NCI-H526 treated with DMSO at 0.1 percent for 48 hours (cell line): ENCODE measurements at places on chromosomes 6 and 20.
A peak's percentile ranks its signal among the peaks of the same experiment; 100 is the strongest.

- DNase-seq: no peak
Observed at GRCh38 chr6:160253714-160254113, 4.9 kb downstream of the SLC22A2 start.

DNA sequence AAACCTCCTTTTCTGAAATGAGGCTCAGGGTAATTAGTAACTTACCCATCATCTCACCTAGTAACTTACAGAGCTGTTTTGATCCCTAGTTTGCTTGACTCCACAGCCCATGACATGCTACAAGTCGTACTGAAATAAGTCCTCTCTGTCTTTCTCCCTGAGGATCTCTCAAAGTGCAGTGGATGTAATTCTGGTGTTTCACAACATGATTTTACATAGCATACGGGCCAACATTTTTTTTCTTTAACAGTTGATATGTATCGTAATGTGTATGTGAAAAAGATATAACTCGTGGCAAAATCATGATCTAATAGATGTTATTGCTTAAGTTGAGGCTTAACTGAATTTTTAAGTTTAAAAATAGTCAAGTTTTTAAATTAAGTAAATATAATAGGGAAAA lies 45.0 kb downstream of the TSHZ2 start:
- DNase-seq: no peak

GRCh38 chr6:129469070-129469662 lies 240.8 kb downstream of the ARHGAP18 start:
- no peak for DNase-seq

DNA sequence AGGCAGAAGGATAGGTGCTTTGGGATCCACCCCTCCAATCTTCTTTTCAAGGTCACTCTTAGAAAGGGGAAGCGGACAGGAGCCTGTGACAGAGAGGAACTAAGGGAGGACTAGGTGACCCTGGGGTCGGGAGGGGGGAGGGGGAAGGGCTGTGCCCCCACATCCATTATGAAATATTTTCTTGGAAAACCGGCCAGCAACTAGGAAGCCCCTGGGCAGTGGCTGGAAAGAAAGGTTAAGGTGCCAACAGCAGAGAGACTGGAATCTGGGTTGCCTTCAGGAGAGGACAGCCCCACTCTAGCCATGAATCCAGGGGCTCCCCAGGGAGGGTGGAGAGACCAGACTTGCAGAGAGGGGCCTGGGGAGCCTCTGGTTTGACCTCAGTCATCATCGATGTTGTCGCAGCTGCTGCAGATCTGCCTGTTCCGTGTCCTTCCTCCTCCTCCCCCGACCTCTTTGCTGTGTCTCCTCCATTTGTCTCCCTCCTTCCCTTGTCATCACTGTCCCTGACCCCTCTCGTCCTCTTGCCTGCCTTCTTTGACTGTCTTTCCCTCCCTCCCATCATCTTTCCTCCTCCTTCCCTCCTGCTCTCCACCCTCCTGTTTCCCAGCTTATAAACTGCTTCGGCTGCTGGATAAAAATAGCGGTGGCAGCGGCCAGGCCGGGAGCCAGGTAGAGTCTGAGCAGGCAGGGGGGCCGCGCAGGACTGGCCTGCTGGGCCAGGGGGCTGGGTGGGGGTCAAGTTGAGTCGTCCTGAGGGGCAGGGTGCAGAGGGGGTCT lies 3.2 kb downstream of the SLC29A1 start:
- no peak for DNase-seq

GRCh38 chr20:51456511-51457509 lies 85.7 kb downstream of the NFATC2 start:
- DNase-seq: no peak

- peak; percentile 36 for DNase-seq
Observed at GRCh38 chr6:39666706-39667489, 58.3 kb downstream of the KIF6 start.

GRCh38 chr6:116564921-116565872 lies 6.1 kb upstream of the RWDD1 start:
- DNase-seq: no peak

GRCh38 chr6:2782825-2783187 lies 17.6 kb downstream of the WRNIP1 start:
- DNase-seq: no peak

GRCh38 chr20:2914160-2914559 lies 40.9 kb downstream of the PTPRA start:
- peak; percentile 41 for DNase-seq

DNA sequence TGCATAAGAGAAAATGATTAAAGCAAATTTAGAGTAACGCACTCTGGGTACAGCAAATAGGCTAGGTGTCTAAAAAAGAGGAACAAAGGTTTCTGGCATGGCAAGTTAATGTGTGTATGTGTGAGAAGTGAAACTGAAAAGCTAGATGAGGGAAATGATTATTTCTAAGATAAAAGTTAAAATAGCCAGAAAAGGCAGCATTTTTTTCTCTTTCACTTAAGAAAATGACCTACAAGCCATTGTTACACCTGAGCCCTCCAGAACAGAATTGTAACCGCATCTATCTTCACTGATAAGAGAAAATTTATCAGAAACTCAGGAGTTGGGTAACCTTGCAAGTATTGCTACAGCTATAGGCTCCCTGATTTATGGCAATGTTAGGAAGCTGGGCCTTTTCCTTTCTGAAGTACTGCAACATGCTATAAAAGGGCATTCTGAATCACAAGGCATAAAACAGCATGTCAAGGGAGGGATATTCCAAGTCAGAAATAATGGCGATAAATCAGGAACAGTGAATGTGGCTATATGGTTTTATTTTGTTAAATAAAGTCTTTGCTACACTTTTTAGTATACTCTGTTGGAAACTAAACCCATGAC lies 395.3 kb downstream of the TBC1D32 start:
- DNase-seq: no peak

DNA sequence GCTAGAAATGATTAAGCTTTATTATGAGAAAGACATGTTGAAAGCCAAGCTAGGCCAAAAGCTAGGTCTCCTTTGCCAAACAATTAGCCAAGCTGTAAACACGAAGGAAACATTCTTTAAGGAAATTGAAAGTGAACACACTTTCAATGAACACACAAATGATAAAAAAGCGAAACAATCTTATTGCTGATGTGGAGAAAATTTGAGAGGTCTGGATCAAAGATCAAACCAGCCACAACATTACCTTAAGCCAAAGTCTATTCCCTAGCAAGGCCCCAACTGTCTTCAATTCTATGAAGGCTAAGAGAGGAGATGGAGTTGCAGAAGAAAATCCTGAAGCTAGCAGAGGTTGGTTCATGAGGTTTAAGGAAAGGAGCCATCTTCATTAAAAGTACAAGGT lies 40.2 kb upstream of the DEFB112 start:
- DNase-seq: no peak

DNA sequence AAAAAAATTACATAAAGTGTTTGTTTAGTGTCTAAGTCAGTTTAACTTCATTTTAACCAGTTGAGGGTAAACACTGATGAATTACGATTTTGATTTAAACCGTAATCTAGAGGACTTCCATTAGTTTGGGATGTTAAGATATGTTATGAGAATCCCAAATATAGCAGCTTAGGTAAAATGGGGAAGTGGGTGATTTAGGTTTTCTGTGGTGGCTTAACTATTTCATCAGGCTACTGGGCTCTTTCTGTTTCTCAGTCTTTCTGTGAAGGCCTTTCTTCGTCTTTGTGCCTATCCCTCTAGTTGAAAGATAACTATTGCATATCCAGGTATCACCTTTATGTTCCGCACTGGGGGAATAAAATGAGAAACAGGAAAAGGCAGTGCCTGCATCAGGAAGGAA lies 27.9 kb downstream of the CENPW start:
- no peak for DNase-seq

- no peak for DNase-seq
Observed at GRCh38 chr6:1094306-1094705, 217.6 kb upstream of the FOXQ1 start.

DNA sequence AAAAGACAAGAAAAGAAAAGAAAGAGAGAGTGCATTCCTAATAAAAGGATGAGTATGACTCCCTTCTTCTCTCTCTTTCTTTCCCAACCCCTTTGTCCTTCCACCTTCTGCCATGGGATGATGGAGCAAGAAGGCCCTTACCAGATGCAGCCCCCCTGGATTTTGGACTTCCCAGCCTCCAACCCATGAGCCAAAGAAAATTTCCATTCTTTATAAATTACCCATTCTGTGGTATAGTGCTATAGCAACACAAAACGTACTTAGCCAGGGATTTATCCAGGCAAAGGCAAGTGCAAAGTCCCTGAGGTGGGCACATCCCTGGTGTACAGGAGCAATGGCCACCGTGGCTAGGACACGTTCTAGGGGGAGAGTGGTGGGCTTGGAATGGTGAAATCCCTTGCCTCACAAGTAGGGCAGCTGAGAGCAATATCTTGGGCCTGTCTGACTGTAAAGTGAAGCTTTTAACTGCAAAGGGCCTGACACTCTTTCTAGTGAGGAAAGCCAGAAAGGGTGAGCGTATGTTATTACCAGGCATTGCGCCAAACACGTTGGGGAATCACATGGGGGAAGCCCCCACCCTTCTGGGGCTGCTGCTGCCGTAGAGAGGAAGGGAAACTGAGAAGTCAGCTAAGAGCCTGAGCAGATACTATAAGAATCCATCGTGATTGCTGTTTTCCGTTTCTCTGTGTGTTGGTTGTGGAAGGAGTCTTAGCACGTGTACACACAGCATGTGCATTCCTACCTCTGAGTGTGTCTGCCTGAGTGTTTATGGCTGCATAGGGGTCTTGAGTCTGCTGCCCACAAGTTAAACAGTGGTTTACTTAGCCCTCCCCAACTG lies 50.7 kb upstream of the SIRPA start:
- no peak for DNase-seq

DNA sequence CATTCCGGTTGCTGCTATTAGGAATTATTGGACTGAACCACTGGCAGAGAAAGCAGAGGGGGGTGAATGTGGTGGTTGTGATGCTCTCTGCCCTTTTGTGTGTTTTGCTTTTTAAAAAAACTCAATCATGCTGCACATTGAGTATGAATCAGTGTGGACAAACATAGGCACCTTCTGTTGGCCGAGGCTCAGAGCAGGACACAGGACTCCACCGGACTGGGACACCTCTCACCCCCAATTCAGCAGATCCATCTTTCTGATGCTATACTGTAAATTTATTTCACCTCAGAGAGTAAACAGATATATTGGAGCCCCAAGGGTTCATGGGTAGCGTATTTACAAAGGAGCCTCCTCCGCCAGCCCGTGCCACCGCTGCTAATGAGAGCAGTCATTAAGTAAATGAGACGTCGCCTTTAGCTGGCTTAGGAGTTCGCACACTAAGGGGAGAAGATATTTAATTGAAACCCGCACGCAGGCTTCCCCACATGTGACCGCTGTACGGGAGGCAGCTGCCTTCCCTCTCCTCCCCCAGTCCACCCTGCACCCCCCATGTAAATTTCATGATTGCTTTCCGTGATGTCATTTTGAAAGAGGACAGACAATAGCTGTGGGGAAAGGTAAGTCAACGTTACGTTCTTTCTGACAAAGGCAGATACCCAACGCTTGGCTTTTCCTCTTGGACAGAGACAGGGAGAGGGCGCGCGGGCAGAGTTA lies at the start of gene MYT1:
Gene MYT1 (plus strand): TSS at position 330 of the 714 bp plus-strand sequence. CDS start 34,410 bp downstream, outside the sequence.
- peak; percentile 97 for DNase-seq

GRCh38 chr6:136410201-136411024 lies 120.8 kb upstream of the BCLAF1 start:
- DNase-seq: no peak

DNA sequence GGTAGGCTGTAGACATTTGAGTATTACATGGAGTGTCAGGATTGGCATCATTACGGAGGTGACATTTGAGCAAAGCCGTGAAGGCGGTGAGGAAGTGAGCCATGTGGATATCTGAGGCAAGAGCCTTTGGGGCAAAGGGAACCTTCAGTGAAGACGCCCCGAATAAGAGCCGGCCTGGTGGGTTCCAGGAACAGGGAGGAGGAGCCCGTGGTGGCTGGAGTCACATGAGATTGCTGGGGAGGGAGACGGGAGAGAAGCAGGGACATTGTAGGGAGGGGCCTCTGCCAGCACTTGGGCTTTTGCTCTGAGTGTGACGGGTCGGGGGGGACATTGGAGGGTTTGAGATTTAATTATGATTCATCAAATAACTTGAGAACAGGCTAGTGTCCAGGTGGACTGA lies 78.3 kb downstream of the PHACTR3 start:
- DNase-seq: no peak

DNA sequence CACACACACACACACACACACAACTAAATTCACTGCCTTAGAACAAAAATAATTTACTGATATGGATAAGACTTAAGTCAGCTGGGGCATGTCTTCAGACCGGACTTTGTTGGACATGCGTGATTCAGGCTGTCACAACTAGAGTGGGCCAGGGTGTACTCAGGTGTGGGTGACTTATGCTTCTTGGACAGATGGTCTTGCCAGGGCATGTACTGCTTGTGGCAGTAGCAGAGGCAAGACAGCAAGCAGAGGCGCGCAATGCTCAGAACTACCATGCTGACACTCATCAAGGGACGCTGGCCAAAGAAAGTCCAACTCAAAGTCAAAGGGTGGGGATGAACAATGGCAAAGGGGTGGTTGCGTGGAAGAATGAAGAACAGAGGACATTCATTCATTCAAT lies 437.5 kb downstream of the CBLN4 start:
- DNase-seq: no peak

DNA sequence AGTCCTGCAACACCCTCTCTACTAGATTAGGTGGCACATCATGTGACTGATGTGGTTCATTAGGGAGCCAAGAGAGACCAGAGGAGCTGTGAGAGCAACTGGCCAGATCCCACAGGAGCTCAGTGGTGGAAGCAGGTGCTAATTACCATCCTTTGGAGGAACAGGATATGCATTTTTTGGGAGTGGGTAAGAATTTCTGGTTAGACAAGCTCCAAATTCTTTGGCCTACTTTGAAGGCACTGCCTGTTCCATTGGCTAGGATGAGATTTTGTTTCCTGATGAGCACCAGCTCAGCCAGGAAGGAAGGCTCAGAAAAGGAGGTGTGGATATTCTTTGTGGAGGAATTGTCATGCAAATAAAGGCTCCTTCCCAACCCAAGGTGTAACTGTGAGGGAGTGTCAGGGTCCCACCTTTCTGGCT lies 130.3 kb upstream of the BMP2 start:
- DNase-seq: no peak

GRCh38 chr6:1607516-1608221 lies 2.0 kb upstream of the FOXC1 start:
- peak; percentile 62 for DNase-seq

GRCh38 chr6:106844930-106845329 lies 129.6 kb downstream of the CD24 start:
- DNase-seq: no peak

GRCh38 chr6:87754828-87755227 lies 52.8 kb upstream of the AKIRIN2 start:
- DNase-seq: no peak
